ACHN (cell line): ENCODE measurements at places on chromosomes 16 and 17.

DNA sequence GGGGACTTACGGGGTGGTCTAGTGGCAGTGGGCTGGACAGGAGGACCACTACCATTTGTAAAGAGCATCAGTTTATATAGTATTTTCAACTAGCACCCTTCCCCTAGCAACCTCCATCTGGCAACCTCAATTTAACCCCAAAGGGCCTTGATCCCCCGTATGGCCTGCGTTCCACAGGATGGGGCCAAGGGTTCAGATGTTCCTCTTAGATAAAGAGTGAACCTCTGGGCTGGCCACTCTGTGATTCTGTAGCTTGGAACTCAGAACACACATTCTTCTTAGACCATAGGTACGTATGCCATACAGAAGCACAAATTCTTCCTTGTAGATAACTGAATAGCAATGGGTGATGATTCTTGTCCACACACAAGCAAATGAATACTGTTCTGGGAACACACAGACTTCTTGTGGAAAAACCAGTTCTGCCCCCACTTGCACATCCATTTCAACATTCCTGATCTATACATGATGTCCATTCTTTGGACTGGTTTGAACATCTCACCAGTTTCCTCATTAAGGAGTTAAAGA is 1.9 kb upstream of the GGA2 start:
- DNase-seq: no peak

DNA sequence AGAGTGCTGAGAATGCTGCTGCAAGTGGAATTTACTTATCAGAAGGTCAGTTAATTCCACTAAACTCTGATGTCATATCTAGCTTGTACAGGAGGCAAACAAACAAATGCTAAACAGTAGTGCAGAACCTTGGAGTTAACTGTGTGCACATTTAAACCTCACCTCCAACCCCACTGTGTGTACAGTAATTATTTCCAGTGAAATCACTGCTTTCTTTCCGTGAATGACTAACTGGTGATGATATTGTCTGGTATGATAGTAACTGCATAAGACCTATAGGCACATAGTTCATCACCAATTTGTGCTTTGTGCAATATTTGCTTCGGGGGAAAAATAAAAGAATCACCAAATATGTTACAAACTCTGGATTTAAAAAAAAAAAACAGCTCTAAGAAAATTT is 492.5 kb upstream of the HSBP1 start:
- DNase-seq: no peak

DNA sequence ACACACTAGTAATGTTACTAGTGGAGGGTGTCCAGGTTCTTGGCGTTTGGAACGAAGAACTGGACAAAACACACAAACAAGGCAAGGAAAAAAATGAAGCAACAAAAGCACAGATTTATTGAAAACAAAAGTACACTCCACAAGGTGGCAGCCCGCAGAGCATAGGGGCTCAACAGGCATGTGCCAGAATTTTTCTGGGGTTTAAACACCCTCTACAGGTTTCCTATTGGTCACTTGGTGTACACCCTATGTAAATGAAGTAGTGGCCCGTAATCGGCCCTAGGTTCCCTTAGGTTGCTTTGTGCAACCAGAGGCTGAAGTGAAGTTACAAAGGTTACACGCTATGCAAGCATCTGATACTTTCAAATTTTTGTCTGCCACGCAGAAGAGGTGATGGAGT is 8.1 kb downstream of the OR2C1 start:
- peak; percentile 18 for DNase-seq

GRCh38 chr17:58759522-58759921 is 3.9 kb downstream of the PPM1E start:
- DNase-seq: no peak

- DNase-seq: no peak
Observed at GRCh38 chr17:65121916-65122806, 15.0 kb upstream of the RGS9 start.

- DNase-seq: peak; percentile 65
Observed at GRCh38 chr16:47461598-47462266, 601 bp downstream of the PHKB start.

DNA sequence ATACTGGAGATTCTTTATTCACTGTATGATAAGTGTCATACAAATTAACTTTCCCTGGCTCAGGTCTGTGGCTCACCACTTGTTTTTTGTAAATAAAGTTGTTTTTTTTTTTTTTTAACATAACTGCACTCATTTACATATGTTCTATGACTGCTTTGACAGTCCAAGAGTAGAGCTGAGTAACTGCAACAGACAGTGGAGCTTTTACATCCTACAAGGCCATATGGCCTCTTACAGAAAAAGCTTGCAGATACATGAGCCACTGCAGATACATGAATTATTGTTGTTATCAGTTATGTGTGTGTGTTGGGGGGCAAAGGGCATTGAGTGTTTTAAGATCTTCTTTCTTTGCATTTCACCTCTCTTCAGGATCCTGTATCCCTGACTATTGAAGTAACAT is 311.7 kb downstream of the BCAS3 start:
- DNase-seq: no peak

- DNase-seq: no peak
Observed at GRCh38 chr17:82120148-82120547, 22.1 kb upstream of the FASN start.

GRCh38 chr17:9938764-9939163 is 33.7 kb upstream of the RCVRN start:
- DNase-seq: no peak

GRCh38 chr16:70715055-70715858 is 29.4 kb upstream of the MTSS2 start:
- DNase-seq: peak; percentile 100

DNA sequence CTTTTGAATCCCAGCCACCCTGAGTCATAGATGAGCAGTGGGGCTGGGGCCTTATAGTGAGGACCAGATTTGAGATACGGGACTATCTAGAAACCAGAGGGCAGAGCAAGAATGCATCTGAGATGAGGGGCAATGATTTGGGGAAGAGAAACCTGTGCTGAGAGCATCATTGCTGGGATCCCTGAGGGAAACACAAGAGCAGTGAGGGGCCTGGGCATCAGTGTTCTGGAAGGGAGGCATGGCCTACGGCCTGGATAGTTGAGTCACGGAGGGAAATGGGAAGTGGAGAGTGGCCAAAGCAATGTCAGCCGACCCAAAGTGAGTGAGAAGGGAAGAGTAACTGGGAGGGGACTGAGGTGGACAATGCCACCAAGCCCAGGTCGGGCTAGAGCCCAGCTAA is 5.2 kb downstream of the CAMTA2 start:
- DNase-seq: no peak

GRCh38 chr16:81655469-81656162 is 123.5 kb upstream of the PLCG2 start:
- DNase-seq: no peak

DNA sequence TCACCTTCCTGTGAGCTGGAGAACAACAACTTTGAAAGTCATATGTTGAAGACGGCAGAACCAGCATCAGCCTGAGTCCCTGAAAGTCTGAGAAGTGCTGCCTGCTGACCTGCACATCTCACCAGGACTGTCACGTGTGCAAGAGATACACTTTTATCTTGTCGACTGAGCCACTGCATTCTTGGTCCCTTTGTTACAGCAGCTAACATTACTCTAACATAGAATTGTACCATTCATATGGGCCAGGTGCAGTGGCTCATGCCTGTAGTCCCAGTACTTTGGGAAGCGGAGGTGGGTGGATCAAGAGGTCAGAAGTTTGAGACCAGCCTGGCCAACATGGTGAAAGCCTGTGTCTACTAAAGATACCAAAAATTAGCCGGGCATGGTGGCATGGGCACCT is 40.1 kb downstream of the MARCHF10 start:
- no peak for DNase-seq
